ENCODE measurements at places on chromosomes 4 and X.

- DNase-seq: no peak
Observed at GRCh38 chrX:148271263-148271662, 229.2 kb upstream of the AFF2 start.

DNA sequence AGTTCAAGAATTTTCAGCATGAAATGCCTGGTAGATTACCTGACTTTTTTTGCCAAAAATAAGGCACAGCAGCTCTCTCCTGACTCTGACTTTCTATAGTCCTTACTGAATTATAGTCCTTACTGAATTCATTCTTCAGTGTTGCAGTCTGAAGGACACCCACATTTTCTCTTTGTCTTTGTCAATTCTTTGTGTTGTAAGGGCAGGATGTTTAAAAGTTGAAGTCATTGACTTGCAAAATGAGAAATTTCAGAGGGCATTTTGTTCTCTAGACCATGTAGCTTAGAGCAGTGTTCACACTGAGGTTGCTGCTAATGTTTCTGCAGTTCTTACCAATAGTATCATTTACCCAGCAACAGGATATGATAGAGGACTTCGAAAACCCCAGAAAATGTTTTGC lies 168.0 kb downstream of the SOWAHB start:
- DNase-seq: no peak

DNA sequence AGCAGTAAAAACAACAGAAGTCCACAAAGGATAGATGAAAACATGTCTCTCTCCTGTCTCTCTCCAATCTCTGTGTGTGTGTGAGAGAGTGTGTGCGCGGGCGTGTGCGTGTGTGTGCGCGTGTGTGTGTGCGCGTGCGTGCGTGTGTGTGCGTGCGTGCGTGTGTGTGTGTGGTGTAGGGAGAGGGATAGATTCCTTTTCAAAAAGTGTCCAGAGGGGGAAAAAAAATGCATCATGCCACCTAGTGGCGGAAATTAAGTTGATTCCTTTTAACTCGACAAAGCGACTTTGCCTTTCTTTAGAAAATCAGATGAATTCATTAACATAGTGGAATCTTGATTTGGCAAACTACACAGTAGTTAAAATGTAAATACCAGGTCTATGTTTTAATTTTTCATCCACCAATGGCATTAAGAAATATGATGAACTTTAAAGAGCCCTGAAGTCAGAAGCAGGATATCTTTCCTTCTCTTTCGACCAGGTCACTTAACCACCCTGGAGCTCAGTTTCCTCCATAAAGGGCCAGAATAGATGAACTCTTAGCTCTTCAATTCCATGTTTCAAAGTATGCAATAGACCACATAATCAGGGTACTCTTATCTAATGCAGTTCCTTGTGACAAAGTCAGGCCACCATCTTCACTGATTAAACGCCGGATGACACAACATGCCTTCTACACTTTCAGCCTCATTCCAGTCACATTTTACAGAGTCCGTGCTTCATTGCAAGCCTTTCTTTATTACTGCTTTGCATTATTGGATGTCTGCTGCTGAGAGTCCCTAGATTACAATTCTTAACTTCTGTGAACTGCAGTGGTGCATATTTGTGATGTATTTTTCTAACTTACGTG lies 162.8 kb downstream of the FBXO8 start:
- peak; percentile 32 for DNase-seq

GRCh38 chr4:179678093-179678814 lies 2236.0 kb upstream of the AGA start:
- DNase-seq: no peak

DNA sequence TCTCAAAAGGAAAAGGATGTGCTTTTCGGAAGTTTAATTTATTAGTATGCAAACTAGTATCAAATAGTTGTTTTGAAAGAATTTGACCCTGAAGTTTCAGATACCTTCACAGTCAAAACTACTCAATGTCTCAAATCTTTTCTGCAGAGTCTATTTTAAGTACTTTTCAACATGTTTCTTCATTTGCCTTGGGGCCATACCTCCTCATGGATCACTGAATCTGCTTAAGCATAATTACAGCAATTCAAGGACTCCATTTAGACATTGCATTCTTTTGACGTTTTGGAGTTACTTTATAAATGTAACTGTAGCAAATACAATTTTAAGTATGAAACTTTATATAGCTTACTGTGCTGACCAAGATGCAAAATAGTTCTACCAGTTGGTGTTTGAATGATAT lies 25.5 kb downstream of the PALLD start:
- no peak for DNase-seq

GRCh38 chr4:161428180-161428965 lies 735.4 kb downstream of the FSTL5 start:
- no peak for DNase-seq

DNA sequence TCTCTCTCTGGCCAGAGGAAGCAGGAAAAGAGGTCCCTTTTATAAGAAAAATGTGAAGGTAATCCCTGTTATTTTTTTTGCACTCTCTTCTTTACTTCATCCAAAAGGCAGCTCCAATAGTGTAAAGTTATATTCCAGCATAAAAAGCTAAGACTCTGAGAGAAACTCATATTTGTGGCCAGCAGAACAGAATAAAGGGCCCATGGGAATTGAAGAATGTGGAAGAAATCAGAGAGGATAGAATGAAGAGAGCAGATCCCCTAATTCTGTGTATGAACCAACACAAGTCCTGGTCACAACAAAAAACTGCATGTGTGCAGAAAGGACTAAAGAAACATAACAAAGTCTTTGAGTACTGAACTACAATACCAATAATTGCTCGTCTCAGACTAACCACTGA lies 22.3 kb downstream of the RPS6KA6 start:
- DNase-seq: no peak

DNA sequence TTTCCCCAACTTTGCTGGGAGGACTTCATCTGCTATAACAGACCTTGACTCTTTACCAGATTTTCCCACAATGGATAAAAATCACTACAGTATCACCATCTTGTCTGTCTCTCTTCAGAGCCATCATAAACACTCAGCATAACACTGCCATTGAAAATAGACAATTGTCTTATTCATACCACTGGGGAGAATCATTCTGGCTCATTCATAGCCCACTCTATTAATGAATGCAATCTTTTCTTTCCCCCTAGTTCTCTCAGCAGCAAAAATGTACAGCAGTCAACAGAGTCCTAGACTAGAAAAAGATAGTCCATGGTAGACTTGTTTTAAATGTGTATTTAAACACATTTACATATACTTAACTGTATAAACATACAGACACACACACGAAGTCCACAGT lies 19.2 kb downstream of the SLC9A7 start:
- DNase-seq: no peak

DNA sequence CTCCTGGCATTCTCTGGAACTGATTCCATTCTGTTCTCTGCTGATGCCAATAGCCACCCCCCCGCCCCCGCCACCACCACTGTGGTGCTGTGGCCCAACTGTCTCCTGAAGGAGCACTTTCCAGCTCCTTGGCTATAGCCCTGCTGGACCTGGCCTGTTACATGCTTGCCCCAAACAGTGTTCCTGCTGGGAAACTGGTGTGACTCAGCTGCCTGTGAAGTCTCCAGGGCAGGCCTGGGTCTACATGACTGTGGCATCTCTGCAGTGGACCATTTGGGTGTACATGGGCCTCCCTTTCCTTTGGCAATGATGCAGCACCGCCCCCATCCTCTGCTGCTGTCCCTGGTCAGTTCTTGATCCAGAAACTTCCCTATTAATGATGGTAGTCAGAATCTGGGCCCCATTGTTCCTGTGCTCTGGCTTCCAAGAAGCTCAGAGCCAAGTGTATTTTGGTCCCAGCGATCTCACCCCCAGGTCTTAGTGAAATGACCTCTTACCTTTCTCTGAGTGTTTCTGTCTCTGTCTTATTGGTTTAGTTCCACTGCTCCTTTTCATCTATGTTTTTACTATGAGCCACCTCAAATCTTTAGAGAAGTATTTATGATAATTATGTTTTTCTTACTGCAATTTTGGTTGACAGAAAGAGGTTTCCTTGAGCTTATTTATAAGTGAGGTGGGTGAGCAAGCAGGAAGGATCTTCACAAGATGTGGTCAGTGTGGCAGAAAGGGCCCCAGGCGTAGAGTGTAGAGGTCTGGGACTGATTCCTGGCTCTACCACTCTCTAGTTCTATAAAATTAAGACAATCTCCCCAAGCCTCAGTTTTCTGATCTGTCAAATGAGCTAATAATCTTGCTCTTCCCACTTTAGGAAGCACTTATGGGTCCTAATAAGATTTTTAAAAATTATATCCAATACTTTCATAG lies 210.7 kb upstream of the EOLA2 start:
- no peak for DNase-seq

DNA sequence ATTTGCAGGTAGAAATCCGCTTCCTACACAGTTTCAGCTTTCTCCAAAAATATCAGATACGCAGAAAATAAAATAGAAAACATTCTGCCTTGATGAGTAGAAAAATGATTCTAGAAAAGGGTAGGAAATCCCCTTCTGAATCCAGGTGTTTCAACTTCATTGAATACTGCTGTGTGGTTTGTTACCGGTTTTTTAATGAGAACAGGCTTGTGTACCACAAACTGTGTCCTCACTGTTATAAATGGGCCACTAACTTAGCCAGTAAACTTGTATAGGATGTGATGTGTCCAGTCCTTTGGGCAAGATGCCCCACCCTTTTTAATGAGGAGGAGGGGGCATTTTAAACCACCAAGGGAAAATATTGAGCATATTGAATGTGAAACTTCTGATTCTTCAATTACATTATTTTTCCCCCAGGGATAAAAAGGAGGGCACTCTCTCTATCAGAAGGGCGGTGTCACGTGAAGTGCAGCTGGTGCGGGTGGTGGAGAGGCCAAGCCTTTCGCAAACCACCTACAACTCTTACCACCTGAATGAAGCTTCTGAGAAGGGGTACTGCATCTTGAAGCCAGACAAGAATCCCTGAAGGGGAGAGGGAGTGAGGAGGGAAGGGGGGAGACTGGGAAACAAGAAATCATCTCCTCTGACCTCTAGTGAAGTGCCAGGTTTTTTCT lies 4.5 kb downstream of the CXXC4 start:
- no peak for DNase-seq

GRCh38 chr4:110294165-110294564 lies 95.8 kb upstream of the ELOVL6 start:
- no peak for DNase-seq

DNA sequence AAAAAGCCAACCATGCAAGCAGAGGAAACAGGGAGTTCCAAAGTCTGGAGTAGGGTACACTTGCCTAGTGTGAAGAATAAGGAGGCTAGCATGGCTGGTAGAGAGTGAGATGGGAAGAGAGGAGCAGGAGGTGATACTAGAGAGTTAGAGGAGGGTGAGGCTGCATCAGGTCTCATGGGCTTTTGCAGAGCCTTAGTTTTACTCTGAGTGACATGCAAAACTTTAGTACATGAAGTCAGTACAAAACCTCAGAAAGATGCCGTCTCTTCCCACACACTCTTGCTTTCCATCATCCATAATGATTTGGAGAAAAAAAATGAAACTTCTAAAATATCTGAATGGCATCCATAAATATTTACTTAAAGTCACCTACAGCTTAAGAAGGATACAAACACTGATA lies 5.0 kb downstream of the OPRPN start:
- no peak for DNase-seq

DNA sequence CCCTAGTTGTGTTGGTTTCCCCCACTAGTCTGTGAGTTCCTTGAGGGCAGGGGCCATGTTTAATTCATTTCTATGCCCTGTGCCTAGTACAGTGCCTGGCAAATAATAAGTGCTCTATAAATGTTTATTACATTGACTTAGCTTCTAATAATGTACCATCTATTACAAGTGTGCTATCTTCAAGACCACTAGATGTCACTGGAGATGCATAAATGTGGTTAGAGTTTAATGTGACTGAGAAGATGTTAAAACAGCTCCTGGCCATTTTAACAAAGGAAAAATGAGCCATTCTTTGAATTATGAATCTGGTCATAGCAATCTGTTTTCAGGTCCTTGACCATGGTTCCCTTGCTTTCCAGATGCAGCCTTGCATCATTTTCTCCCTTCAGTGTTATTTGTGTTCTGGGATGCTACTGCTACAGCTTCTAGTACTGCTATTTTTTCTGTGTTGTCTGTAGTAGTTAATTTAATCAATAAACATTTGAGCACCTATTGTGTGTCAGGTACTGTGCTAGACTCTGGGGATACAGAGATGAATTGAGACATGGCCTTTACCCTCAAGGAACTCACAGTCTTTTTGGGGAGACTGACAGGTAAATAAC lies 43.2 kb downstream of the SLC9A6 start:
- no peak for DNase-seq

GRCh38 chr4:36316607-36317006 lies 35.2 kb downstream of the DTHD1 start:
- DNase-seq: no peak

DNA sequence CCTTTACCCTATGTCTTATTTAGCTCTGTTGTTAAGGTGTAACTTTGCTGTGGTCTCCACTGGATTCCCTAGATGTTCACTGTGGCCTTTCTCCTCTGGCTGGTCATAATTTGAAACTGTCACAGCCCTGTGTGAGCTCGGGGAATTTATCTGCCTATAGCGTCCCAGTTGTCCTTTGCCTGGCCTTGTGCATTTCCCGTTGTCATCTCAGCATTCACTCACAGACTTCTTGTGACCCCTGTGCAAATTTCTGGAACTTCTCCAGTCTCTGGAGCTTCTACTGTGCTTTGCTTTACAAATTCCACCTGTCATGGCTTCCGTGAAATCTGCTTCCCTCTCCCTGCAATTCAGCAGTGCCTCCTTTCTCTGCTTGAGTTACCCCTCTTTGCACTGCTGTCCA lies 106.7 kb downstream of the WWC2 start:
- no peak for DNase-seq

DNA sequence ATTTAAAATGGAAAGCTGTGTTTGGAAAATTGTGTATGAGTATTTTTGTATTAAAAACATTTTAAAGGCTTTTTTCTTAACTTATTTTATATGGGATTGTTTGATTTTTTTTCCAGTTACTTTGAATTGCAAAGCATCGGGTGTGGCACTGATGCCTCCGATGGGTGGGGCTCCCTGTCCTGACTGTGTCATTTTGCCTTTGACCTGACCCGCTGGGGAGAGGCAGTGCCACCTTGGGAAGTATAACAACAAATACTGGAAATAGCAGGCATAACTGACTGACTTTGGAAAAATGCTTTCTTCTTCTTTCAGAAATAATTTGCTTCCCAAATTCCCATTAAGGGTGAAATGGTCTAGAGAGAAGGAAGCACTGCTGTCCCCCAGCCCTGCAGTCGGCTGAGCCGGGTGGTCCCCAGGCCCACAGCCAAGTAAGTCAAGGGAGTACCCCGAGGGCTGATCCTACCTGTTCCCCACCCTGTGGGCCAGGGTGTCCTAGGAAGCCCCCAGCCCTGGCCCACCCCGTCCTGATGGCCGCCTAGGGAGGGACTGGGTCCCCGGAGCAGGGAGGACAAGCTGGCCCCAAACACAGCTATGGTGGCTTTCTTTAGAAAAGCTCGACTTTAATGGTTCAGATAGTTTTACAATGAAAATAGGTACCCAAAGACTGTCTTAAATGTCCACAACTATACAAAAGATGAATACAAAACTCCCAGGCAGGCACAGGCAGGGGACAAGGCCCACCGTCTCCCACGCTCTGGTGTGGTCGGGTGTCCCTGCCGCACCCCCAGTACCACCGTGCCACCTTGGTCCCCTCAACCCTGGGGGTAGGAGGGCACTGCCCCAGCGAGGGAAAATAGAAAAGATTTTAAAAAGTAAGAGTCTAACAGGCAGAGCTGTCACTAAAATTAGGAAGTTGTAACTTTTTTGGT lies 26.4 kb downstream of the NELFA start:
- DNase-seq: no peak
